ENCODE measurements at places on chromosomes 3 and 15. TPM values are rescaled to one million over a fixed set of nuclear protein-coding genes. Genes with fewer than 3 reads are reported as not detected.

- DNase-seq, result no peak
Observed at GRCh38 chr3:59273976-59274375, 224.2 kb upstream of the CFAP20DC start.

DNA sequence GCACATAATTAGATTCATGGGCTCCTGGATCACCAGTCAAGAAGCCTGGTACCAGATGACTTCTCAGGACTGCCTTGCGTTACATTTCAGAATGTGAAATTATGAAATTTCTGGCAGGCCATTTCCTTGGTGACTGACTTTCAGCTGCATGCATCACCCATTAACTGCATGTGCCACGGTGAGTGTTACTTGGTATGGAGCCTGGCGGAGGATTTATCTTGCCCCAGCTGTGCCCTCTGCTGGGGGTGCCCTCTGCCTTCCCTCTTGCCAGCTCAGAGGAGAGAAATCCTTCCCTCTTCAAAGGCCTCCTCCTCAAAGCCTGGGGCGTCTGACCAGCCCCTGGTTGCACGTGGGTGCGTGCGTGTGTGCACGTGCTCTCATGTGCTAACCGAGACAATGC lies 57.7 kb upstream of the CTSH start:
- DNase-seq, result no peak

GRCh38 chr3:52532838-52533622 lies 627 bp downstream of the NT5DC2 start:
- DNase-seq, result no peak

DNA sequence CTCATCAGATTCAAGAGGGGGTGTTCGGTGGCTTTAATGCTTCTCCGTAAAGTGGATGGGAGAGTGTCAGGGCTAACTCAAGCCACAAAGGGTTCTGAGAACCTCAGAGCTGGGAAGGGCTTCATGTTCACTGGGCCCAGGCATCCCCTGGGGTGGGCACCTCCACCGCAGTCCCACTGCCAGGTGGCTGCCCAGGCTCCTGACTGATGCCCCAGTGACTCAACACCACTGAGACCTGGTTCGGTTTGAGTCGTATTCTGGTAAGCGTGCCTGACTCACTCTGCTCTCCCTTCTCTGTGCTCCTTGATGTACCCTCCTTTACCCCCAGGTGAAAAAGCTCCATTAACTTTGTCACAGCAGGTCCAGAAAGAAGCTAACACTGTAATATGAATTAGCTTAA lies 304.6 kb downstream of the RPLP1 start:
- DNase-seq, result no peak

DNA sequence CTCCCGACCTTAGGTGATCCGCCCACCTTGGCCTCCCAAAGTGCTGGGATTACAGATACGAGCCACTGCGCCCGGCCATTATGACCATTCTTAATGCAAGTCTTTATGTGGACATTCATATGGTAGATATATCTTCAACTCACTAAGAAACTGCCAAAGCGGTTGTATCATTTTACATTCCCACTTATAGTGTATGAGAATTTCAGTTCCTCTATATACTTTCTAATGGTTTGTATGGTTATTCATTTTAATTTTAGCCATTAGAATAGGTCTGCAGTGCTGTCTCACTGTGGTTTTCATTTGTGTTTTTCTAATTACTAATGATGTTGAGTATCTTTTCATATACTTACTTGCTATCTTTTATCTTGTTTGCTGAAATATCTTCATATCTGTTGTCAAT lies 32.5 kb downstream of the TCF12 start:
- DNase-seq, result no peak

DUOX1 gene
- 0.61 TPM for total RNA-seq

CATSPER2 gene
- total RNA-seq, result 0.80 TPM

- DNase-seq, result peak; percentile 83
Observed at GRCh38 chr3:39383045-39383880, at the start of gene SLC25A38. SLC25A38 (plus strand) TSS chr3:39383370; CDS start chr3:39383725, 355 bp downstream.

DNA sequence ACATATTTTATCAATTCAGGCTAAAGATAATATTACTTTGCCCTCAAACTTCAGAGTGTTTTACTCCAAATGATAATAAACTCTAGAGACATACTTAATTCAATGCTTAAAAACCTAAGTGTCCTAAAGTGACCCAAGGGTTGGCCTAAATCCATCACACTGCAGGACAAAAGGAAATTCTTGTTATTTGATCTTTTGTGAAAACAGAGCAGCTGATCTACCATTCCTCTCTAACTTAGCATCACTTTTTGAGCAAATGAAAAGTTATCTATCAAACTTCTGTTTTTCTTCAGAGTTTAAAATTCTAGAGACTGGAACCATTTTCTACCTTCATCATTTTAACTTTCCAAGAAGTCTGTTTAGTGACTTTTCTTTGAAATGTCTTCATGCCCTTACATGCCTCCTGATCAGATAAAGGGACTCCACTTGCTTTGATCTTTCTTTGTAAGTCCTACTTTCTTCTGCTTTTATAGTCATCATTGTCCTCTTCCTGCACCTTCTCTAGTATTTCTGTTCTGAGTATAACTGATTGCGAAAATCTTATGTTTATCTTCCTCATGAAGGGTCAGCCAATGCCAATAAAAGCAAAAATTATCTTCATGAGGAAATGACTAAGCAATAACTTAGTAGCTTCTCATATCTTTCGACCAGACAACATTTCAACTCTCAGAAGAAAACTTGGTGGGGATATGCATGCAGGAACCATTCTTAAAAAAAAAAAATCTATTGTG lies 378.7 kb upstream of the TGFBR2 start:
- DNase-seq, result no peak

BNC1 gene
- 1.7 TPM for total RNA-seq

DNA sequence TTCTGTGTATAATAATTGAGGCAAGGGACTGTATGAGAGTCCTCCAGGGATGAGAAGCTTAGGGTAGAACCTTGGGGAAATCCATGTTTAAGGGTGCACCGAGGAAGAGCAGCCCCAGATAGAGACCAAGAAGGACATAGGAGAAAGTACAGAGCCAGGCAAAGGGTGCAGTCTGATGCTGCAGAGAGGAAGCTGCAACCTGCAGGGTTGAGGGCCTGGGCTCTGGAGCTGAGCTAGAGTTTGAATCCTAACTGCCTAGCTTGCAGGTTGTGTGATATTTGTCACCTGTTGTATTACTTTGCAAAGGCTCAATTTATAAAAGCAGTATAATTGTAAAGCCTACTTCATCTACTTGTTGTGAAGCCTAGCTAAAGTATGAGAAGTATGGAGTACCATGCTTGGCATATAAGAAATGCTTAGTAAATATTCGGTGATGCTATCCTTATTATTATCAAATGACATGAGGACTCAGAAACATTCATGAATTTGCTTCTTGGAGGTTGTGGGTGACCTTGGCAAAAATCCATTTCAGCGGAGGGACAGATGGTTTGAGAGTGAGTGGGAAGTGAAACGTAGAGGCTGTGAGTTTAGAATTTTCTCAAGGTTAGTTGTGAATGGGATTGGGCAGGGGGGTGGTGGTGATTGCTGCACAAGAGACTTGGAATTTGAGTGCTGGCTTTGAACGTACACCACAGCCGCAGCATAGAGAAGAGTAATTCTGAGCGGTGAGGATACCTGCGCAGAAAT lies 43.8 kb downstream of the PLCL2 start:
- no peak for DNase-seq

DNA sequence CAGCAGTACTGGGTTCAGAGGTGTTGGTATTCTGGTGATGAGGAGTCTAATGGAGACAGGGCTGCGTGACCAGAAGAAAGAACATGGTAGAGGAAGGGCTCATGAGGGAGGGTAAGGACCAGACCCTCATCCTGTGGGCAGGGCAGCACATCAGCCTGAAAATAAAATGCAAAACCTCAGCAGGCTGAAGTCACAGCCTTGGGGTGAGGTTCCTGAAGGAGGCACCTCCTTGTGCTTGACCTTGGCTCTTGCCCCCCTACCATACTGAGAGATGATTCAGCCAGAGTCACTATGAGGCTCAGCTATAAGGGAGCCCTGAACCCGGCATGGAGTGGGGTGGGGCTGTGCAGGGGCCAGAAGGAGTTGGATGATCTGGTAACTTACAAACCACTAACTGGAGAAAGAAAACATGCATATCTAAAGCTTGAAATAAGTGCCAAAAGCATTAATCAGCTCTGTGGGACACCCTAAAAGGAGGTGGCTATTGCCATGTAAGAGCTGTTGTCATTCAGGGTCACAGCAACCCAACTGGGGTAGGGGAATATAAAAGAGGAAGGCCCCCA lies 60.2 kb downstream of the CORO2B start:
- DNase-seq, result no peak

TBC1D23 gene
- total RNA-seq, result 26.0 TPM

SV2B gene
- 3.2 TPM for total RNA-seq

DNA sequence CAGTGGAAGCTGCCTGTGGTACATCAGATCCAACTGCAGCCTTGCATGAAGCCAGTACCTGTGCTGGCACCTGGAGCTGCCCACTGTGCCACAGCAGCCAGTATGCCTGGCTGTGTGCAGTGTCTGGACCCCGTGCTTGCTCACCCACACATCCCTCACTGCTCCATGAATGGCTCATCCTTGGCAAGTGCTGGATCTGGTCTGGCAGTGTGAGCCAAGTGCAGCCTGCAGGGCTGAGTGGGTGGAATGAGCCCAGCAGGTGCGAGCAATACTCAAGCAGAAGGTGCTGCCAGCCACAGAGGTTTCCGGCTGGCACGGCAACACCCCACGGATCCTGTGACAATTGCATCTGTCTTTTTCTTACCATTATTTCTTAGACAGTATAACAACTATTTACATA lies 488.2 kb upstream of the ROBO2 start:
- DNase-seq, result no peak

UPK1B gene
- total RNA-seq, result 0.52 TPM

GRCh38 chr3:184332370-184333090 lies 4.9 kb upstream of the FAM131A start:
- no peak for DNase-seq

GRCh38 chr3:88809993-88810392 lies 297.4 kb upstream of the EPHA3 start:
- no peak for DNase-seq

PRR20G gene
- not detected for total RNA-seq

DNA sequence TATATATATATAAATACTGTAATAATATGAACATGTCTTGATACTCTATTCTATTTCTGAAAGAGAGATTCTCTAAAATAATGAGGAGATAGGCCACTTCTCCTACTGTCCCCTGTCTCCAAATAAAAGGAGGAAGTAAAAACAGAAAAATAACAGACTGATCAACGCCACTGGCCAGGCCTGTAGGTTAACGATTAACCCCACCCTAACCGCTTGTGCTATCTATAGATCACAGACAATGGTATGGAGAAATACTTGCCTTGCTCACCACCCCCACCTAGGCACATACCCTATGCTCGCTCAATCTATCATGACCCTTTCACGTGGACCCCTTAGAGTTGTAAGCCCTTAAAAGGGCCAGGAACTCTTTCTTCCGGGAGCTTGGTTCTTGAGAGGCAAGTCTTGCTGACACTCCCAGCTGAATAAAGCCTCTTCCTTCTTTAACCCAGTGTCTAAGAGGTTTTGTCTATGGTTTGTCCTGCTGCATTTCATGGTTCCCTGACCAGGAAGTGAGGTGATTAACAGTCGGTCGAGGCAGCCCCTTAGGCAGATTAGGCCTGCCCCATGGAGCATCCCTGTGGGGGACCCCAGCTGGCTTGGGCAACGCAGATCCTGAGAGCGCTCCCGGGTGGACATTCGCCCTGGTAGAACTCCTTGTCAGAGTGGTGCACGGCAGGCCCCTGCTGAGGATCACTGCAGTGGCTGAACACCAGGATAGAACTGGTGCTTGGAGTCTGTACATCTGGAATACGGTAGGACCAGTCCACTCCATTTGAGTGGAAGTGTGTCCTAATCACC lies 521.8 kb upstream of the CNTN3 start:
- DNase-seq, result no peak

FAM107A gene
- 7.9 TPM for total RNA-seq

DNA sequence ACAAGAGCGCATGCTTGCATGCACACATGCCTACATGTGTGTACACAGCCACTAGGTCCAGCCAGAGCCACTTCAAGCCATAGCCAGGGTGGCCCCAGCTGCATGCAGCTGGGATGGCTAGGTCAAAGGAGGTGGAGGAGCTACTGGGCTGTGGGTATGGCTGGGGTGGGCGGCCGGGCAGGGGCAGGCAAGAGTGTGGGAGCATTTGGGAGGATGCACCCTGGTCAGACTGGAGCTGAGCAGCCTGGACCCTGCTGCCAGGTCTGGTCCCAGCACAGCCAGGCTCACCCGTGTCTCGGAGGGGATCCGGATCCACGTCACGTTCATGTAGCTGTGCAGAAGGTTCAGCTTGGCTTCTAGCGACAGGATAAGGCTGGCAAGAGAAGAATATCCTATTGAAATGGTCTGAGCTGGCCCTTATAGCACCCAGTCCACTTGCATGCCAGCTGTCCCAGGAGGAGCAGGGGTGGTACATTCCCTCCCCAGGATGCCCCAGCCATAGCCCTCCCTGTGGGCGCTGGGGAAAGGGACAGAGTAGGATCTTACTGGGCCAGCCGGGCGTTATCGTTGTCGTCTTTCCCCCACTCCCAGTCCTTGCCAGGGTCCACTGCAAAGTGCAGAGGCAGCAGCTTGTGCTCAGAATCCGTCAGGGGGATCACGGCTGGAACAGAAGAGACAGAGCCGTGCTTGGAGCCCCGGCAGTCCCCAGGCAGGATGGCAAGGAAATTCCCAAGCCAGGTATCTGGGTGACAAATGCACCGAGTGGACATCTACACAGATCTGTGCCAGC lies 160.5 kb downstream of the KLF13 start:
- no peak for DNase-seq

CD276 gene
- 4.2 TPM for total RNA-seq

CFAP161 gene
- total RNA-seq, result 0.24 TPM

GOLGA8M gene
- total RNA-seq, result 0.24 TPM

GRCh38 chr3:185820973-185821758 lies 3.7 kb downstream of the IGF2BP2 start:
- no peak for DNase-seq

DNA sequence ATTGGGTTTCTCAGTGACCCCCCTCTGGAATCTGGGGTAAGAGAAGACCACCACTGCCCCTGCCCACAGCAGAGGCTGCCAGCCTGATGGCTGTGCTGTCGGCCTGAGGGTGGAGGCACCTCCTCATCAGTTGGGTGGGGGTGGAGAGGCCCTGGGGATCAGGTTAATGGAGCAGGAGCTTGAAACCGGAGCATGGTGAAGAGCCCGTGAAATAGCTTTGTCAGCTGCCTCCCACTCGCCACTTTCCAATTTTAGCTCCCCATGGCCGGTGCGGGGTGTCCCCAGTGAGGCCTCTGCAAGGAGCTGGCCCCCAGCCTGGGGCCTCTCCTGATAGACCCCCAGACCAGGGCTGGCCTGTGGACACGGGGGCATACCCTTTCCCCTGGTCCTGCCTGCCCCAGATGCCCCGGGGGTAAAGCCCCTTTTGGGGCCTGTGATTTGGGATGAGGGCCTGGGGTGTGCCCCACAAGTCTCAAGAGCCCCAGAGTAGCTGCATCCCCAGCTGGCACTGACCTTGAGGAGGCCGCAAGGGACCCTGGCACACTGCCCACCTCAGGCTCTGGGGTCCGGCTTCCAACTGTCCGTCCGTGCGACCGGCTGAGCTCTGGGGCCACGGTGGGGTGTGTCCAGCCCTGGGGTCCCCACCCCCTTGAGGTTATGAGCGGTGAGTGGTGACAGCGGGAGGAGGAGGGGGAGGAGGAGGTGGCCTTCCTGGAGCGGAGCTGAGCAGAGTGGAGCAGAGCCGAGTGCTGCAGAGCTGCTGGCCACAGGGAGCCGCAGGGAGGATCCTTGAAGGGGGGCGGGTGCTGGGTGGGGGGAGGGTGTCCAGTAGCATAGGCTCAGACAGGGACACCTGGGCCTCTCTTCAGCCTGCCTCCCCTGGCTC lies at the start of gene HHATL:
Gene HHATL (minus strand): TSS at position 733 of the 886 bp plus-strand sequence. CDS start 1,972 bp downstream, outside the sequence.
- DNase-seq, result no peak

HDC gene
- 1.1 TPM for total RNA-seq

GRCh38 chr15:79966634-79967297 lies 4.2 kb downstream of the BCL2A1 start:
- no peak for DNase-seq

- no peak for DNase-seq
Observed at GRCh38 chr3:179150610-179151009, 2.5 kb downstream of the PIK3CA start.

Data from thymus (tissue), 14 donors.